ENCODE measurements at places on chromosomes 5 and 9. TPM values are rescaled to one million over a fixed set of nuclear protein-coding genes. Genes with fewer than 3 reads are reported as not detected.

The TSSK1B gene
- total RNA-seq = not detected

The DOLPP1 gene
- 30.2 TPM for total RNA-seq

DNA sequence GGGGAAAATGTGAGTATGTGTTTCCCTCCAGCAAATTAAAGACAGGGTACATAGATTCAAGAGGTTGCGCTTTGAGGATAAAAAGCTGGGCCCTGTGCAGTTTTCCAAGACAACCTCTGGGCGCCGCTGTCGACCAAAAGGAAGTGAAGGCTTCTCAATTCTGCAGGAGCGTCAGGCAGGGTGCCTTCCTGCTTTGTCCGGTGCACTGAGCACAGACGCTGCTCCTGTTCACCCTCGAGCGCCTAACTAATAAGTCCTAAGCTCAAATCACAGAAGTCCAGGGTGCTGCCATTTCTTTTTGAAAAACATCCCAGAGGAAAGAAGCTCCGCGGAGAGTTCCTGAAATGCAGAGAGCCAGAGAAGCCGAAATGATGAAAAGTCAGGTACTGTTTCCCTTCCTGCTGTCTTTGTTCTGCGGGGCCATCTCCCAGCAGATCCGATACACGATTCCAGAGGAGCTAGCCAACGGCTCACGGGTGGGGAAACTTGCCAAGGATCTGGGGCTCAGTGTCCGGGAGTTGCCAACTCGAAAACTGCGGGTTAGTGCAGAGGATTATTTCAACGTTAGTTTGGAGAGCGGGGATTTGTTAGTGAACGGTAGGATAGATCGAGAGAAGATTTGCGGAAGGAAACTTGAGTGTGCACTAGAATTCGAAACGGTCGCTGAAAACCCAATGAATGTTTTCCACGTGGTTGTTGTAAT lies at the start of gene PCDHGB1:
PCDHGB1 (plus strand) TSS at position 183 of the 703 bp plus-strand sequence; CDS start at position 345, 162 bp downstream.
- DNase-seq = peak; percentile 87

- DNase-seq = peak; percentile 91
Observed at GRCh38 chr9:15552636-15553527, at the start of gene CCDC171. Gene CCDC171 (plus strand): TSS chr9:15553043. CDS start chr9:15564089, 11,046 bp downstream.

DNA sequence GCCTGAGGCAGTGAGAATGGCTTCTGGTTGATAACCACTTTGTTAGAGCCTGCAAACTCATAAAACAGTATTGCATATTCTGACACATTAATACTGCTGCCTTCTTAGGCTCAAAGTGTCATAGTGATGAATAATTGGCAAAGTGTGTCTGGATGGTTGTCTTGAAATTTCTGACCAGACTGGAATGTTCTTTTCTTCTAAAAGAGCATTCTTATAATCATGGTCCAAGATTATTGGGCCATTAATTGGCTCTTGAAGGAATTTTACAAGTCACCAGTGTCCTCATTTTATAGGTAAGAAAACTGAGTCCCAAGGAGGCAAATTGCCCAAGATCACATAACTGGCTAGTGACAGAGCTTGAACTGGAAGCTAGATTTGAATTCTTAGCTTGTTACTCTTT lies 111.7 kb downstream of the PCSK1 start:
- no peak for DNase-seq

GRCh38 chr5:112064271-112064701 lies 307.3 kb upstream of the NREP start:
- DNase-seq = no peak

GRCh38 chr5:167582886-167583285 lies 708.6 kb upstream of the WWC1 start:
- DNase-seq = peak; percentile 65

- DNase-seq = no peak
Observed at GRCh38 chr5:158676642-158677469, 422.9 kb downstream of the EBF1 start.

DNA sequence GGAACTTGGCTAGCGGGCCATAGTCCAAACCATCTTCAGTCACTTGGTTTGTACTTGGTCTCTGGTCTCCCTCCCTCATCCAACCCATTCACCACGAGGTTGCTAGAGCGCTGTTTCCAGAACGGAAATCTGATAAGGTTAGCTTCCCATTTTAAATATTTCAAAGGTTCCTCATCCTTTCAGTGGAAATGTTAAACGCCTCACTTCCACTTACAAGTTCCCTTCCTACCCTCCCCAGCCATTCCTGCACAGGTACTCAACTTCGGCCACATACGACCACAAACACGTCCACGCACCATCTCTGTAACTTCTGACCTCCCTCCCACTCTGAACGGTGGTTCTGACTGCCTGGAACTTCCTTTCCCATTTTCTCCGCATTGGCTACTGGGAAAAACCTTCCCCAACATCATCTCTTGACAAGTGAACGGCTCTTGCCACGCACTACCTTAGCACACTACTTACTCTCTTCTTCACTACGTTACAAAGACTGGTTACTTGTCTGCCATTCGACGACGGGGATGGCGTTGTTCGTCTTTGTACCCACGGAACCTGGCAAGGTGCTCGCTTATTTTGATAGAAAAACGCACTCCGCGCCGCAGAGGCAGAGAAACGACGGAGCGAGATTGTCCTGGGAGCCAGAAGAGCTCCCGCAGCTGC lies 629 bp downstream of the CCNH start:
- DNase-seq = peak; percentile 21

DNA sequence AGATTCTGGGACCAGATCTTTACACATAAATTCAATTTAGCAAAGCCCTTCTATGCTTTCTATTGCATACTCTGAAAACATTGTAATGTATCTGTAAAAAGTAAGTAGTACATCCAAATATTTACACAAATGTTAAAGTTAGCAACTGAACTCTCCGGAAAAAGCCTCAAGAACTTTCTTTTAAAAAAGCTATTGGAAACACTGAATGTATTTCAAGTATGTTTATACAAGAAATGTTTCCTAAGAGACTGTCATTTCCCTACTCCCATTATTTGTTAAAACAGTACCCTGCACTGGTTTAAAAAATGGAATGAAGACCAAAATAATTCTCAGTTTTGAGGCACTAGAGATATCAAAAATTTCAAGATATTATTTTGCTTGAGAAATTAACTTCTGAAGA lies 44.8 kb upstream of the TRIM36 start:
- DNase-seq = no peak

Data from A673 (cell line).